Activated CD8-positive, alpha-beta T cell treated with anti-CD3 and anti-CD28 coated beads for 36 hours (primary cell): ENCODE measurements at places on chromosomes 11 and 22. TPM values are rescaled to one million over a fixed set of nuclear protein-coding genes. Genes with fewer than 3 reads are reported as not detected.

DNA sequence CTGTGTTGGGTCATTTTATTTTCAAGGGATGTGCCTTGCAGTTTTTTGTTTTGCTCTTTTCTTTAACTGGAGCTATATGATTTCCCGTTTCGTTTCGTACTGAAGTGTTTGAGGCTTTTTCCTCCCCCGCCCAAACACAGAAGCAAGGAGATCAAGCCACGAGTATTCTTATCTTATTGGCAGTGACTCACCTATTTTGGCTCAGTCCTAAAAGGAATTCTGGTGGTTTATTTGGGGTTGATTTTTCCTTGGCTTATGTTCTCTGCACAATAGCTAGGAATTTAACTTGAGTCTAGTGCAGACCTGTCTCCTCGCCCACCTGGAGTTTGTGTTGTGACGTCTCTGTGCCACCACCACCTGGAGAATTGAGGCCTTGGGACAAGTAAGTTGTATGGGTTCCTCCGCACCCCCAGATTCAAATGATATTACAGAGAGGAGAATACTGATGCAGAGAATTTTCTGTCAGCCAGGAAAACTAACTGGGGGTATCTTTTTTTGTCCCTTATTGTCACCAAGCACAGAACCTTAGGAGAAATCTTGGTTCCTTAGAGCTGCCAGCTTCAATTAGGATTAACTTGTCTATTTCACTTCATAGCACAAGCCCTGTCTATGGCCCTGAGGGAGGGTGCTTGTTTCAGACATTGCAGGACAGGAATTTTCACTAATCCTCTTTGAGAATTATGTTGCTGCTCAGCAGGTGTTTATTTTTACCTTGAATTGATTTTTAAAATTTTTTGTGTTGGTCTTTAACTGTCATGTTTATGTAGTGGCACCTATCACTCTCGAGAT is 90.4 kb upstream of the BIRC3 start:
- no peak for DNase-seq

UPK3A gene
- not detected for total RNA-seq

PIWIL4 gene
- 0.50 TPM for total RNA-seq

GRCh38 chr22:39266398-39267030 is 21.7 kb upstream of the PDGFB start:
- DNase-seq = peak; percentile 65

TMEM191B gene
- 1.2 TPM for total RNA-seq
